Eye (tissue), 1 donor: ENCODE measurements at places on chromosomes 5 and 9.

GRCh38 chr5:150527038-150527437, 19.1 kb downstream of the NDST1 start:
- DNase-seq, result no peak

DNA sequence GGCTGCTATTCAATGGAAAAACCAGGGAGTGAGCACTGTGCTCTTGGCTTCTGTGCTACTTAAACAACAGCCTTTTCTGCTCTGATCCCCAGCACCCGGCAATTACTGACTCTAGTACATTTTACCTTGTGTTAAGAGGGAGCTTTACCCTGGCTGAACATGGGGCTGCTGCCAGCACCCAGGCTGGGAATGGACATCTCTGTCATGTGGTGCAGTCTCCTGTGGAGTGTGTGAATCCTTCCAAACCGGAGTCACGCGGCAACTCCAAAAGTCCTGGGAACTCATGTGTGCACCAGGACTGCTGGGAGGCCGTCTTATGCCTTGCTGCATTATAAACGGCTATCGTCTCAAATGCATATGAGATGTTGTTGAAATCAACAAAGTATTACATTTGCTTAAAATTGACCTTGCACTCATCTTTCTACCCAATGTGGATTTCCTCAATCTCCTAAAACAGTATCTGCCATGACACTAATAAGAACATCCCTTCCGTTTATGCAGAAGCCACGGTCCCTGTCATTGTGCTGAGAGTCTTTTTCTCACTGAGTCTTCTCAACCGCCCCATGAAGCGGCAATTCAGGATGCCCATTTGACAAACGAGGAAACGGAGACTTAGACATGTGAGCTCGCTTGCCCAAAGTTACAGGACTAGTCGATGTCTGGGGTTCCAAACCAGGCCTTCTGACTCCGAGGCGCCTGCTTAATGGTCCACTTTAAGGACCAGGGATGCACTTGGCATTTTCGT, 884 bp upstream of the GSN start:
- DNase-seq, result no peak

GRCh38 chr5:150167908-150168307, 1.3 kb downstream of the CDX1 start:
- no peak for DNase-seq

DNA sequence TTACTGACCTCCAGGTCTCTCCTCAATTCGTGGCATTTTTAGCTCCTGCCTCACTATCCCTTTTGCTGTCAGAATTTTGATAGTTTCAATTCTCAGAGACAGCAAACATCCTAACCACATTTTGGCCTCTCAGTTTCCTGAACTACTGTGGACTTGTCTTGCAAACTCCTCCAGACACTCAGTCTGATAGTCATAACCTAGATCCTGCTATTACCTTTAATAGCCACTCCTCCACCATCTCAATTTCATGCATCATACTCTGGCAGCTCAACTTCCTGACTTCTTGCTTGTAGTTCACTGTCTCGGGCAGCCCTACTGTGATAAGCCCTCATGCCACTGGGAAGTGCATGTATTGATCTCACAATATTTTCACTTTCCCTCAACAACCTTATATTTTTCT, 481.8 kb upstream of the CDH18 start:
- no peak for DNase-seq

GRCh38 chr9:107710546-107710945, 221.0 kb upstream of the KLF4 start:
- no peak for DNase-seq

DNA sequence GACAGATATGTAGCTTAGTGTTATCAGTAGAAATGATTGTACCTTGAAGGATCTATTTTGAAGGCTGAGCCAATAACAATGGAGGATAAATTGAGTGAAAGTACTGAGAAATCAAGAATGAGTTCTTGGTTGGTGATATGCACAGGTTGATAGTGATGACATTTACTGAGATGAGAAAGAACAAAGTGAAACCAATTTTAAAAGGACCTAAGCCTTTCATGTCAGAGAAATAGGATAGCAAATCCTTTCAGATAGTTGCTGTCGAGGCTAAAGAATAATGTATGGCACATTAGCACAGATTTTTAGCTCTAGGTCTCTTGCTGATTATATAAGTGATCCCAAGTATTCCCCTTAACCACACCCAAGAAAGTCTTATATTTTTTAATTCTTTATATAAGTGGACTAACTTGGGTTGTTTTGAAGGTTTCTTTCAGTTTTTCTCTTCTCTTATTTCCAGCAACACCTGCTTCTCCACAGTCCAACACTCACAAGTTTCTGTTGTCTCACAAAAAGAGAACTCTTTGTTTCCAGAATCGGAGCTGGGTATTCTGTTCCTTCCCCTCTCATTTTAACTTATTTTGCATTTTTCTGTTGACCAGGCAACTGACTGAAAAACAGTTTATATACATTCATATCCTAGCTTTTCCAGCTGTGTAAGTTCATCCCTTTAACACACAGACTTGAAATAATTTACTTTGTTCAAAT, 286.9 kb upstream of the ATP10B start:
- DNase-seq, result no peak

- no peak for DNase-seq
Measured at GRCh38 chr5:132747616-132748440, 602 bp downstream of the CCNI2 start.

- DNase-seq, result no peak
Measured at GRCh38 chr5:10451137-10451824, 9.6 kb downstream of the ROPN1L start.

DNA sequence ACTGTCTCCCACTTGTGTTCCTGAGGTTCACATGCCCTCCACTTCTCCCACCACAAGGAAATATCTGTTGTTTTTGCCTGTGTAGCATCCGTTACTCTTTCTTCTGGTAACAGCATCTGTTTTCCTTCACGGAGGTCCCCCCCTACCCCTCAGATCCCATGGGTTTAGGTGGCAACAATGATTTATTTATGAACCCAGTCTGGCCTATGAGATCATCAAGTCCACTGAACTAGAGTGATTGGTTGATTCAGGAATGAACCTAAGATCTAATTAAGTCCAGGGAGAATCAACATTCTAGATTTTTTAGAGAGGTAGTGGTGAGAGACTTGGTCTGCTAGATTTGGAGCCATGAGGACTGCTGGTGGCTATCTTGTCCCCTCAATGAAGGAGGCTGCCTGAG, 166.8 kb downstream of the NR3C1 start:
- DNase-seq, result no peak

DNA sequence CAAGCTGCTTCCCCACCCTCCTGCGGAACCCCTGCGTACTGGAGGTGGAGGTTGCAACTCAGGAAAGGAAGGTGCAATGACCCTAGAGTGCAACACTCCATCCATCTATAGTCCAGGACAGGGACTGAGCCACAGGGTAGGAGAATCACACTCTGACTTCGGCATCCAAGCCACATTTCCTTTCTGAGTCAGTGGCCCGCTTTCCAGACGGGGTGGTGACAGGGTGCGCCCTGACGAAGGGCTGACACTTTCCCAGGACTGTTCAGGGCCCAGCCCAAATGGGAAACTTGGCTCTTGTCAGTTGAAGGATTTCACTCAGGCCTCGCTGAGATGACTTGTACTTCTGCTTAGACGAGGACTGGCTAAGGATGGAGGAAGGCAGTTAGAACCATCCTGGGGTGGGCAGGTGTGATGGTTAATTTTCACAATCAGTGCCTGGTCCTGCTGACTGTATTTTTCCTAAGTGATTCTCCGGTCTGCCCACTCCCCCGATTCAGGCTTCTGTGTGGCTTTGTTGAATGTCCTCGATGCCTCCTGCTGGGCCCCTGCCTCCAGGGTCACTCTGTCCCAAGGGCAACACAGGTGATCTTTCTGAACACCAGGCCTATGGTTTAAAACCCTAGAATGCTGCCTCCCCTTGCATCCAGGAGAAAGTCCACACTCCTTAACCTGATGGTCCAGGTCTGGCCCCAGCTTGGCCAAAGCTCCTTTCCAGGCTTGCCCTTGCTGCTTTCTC, 228.1 kb downstream of the FSTL4 start:
- no peak for DNase-seq

DNA sequence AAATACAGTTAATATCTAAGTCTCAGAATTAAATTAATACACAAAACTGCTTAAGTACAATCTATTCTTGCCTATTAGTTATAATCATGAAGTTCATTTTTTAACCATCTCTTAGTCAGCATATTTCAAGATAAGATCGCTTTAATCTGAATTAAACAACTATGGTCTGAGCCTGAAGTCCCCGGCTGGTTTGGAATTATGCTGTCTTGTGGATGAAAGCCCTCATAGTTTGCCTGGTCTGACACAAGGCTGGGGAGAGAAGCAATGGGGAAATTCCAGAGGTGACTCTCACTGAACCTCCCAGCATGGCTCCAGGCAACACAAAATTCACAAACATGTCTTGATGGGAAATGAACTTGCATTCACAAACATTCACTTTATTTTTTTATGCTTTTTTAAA, 28.0 kb upstream of the GRAMD2B start:
- peak; percentile 47 for DNase-seq

GRCh38 chr5:73114044-73114688, 6.2 kb upstream of the TMEM171 start:
- no peak for DNase-seq

DNA sequence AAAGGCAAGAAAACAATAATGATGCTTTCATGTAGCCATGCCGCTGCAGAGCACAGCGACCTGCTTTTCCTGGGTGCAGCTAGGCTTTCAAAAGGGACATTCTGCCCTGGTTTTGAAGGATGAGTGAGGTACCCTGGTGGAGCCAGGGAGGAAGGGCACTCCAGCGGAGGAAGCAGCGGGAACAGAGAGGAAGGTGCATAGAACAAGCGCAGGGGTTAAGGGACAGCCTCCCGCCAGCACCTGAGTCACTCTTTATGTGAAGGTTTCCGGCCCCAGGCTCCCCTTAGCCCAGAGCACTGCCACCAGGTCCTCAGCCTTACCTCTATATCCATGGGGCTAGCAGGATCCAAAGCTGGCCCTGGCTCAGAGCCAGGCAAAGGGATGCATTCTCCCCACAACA, 221.1 kb downstream of the CDK5RAP2 start:
- DNase-seq, result no peak

DNA sequence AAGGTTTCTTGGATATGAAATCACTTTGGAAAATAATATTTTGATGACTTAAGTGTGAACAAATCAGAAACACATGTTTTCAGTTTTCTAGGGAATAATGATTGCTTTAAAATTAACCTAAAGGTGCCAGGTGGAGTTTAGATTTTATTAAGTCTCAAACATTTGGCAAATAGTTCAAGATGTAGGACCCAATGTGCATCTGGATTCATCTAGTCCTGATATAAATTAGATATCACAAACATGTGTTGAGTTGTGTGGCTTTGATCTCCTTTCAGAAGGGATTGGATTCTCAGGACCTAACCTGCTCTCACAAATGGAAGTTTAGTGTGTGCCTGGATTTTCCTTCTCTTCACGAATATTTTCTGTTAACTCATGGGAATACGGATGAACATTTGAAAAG, 291.4 kb upstream of the ISL1 start:
- DNase-seq, result peak; percentile 3

- peak; percentile 23 for DNase-seq
Measured at GRCh38 chr9:137836831-137837241, 40.7 kb upstream of the CACNA1B start.

GRCh38 chr9:14869671-14870070, 40.6 kb downstream of the FREM1 start:
- DNase-seq, result no peak

GRCh38 chr5:38874948-38875456, 29.2 kb downstream of the OSMR start:
- no peak for DNase-seq
